ENCODE measurements at places on chromosomes 2 and 18.

DNA sequence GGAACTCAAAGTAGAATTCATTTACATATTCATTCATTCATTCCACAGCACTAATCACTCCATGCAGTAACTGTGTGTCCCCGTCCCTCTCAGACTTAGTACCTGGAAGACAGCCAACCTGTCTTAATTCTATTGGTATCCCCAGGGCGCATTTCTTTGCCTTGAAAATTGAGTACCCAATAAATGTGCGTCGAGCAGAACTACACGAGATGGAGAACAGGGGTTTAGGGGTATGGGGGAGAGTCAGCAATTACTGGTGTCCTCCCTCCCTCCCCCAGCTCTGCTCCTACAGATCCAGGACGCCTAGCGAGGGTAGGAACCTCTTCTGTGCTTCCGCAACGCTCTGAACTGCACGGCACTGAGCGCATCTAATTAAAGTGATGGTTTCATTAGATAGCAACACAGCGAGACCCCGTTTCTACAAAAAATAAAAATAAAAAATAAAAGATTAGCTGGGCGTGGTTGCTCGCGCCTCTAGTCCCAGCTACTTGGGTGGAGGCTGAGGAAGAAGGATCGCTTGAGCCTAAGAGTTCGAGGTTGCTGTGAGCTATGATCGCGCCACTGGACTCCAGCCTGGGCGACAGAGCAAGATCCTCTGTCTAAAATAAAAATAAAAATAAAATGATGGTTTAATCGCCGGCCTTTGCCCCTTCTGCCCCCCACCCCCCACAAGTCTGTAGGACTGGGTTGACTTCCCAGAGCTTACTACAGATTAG lies 614 bp upstream of the FKBP1B start:
- DNase-seq, result peak; percentile 40

- DNase-seq, result no peak
These were observed 117.9 kb downstream of the CDC42EP3 start for GRCh38 chr2:37553411-37554154.

DNA sequence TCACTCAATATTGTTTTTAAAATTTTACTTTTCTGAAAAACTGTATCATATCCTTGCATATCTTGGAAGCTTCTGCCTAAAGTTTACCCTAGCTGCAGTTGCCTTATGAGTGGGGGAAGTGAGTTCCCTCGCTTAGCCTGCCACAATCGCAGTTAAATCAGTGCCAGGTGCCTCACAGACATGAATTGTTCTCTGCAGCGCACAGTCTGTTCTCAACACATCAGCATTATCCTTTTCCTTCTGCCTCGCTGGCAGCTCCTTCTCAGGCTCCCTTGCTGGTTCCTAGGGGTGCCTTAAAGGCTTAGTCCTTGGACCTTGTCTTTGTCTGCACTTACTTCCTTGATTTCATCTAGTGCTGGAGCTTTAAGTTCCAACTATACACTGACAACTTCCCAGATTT lies 132.8 kb downstream of the TTC27 start:
- no peak for DNase-seq

DNA sequence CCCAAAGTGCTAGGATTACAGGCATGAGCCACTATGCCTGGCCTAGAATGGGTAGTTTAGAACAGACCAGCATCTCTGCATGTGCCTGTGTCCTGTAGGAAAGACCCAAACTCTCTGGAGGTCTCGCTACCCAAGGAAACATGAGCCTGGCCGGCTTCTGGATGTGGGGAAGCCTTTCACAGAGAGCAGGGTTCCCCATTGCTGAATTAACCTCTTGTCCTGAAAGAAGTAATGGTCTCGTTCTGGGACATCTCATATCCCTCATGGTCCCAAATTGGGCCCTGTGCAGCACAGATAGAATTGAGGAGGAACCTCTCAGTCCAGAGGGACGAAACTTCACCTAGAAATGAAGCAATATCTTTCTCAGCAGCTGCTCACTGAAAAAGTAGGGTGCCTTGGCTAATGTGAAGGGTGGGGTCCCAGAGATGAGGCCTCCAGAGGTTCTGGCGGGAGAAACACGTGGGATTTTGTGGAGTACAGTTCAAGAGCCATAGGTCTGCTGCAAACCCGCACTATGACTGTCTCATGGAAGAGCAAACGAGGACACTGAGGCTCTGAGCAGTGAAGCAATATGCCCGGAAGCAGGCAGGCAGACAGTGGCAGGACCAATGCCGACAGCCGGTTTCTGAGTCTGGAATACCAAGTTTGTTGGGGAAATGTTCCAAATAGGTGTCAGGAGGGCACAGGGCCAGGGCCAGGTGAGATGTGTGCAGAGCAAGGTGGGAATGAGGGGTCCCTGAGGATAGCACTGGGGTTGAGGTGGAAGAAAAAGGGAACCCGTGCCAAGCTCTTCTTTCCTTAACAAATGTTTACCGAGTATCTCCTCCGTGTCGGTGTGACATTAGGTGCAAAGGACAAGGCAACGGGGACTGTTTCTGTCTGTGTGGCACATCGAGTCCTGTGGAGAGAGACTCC lies 121.0 kb upstream of the TWIST2 start:
- DNase-seq, result no peak

DNA sequence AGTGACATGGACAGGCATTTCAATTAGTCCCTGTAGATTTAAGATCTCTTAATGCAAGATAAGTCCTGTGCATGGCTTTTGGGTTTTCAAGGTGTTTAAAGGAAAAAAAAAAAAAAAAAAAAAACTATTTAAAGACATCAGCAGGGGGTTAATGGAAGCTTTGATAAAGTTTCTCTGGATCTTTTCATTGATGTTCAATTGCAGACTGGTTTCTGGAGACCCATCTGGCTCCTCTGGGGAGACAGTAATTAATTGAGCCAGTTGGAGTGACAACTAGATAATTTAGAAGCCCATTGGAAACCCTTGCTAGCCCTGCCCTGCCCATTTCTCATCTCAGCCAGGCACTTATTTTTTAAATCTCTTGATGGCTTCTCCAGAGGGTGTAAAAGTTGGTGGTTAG lies 98.7 kb downstream of the EPHA4 start:
- no peak for DNase-seq

- no peak for DNase-seq
These were observed 41.9 kb downstream of the TACR1 start for GRCh38 chr2:75157435-75157834.

- DNase-seq, result no peak
These were observed 102.0 kb downstream of the PLA2R1 start for GRCh38 chr2:159960414-159960813.

GRCh38 chr2:168058675-168059074 lies 188.7 kb downstream of the STK39 start:
- DNase-seq, result no peak

DNA sequence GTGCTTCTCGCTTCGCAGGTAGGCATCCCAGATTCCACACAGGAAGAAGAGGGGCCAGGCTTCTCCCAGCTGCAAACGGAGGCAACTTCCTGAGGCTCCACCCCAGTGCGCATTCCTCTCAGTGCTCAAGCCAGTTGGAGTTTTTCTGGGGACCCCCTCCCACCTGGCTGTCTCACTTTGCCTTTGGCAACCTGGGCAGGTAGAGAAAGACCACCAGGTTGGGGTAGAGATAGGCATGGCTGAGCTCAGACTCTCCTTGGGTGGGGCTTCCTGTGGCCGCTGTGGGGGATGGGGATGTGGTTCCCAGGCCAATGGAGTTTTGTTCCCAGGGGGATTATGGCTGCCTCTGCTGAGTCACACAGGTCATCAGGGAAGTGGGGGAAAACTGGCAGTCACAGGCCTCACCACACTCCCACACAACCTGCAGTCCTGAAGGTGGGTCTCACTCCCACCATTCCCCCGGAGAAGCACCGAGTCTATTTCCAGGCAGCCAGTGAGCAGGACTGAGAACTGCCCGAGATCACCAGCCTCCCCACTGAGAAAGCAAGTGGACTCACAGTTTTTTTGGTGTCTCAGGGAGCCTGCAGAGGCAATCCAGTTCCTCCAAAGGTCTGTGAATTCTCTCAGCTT lies 38.1 kb downstream of the SLC39A10 start:
- DNase-seq, result no peak

- no peak for DNase-seq
These were observed 56.1 kb downstream of the HS6ST1 start for GRCh38 chr2:128262315-128263253.

GRCh38 chr2:151422917-151423439 lies 13.3 kb downstream of the RIF1 start:
- DNase-seq, result no peak

DNA sequence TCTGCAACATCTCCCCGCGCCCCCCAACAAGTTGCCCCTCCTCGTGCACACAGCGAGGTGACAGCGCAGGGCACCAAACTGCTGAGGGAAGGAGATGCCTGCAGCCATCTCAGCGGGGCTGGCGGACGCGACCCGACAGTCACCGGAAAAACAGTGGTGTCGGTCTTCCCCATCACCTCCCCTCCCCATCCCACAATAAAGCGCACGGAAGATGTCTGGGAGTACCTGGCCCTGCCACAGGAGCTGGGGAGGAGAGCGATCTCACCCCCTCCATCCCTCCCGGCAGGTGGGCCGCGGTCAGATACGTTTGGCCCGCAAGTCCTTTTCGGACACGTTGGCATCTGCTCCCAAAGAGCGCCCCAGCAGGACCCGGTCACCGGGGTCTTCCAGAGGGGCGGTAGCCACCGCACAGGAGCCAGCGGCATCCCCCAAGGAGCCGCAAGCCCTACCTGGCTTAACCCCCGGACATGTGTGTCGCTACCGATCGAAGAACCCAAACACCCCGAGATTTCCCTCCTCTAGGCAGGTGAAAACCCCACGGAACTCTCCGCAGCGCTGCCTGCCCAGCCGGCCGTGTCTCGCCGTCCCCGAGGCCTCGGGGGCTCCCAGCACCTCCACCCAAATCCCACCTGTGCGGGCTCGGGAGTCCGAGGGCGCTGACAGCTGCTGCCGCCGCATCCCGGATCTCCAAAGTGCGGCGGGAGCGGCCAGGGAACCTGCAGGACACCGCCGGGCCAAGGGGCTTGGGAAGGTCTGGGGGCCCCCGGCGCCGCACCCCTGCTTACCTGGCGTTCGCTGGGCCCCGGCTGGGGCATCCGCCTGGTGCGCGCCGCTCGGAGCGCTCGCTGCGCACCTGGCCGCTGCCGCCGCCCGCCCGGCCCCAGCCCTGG lies 657 bp downstream of the ATP8B1 start:
- DNase-seq, result no peak

DNA sequence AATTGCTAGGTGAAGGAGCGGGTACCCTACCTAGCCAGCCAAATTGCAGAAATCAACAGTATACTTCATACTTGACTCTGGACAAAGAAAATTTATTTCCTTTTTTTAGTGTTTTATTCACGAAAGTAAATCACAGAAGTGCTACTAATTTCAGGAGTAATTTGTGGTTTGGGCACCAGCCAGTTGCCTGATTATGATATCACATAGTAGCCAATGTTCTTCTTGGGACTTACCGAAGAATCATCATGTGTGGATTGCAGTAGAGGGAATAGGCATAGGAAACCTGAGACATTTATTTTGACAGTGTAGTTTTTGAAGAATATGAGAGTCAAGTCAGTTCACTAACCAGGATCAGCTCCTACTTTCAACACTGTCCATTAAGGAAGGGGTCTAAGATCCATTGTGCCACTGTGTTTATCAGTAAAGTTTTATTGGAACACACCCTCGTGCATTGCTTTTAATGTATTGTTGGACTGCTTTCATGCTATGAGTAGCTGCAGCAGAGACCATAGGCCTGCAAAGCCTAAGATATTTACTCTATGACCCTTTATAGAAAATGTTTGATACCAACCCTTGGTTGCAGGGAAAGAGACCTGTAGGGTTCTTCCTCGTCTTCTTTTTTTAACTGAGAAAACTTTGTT lies 32.1 kb downstream of the TNFRSF11A start:
- no peak for DNase-seq

GRCh38 chr18:77042583-77042982 lies 90.0 kb downstream of the MBP start:
- no peak for DNase-seq

DNA sequence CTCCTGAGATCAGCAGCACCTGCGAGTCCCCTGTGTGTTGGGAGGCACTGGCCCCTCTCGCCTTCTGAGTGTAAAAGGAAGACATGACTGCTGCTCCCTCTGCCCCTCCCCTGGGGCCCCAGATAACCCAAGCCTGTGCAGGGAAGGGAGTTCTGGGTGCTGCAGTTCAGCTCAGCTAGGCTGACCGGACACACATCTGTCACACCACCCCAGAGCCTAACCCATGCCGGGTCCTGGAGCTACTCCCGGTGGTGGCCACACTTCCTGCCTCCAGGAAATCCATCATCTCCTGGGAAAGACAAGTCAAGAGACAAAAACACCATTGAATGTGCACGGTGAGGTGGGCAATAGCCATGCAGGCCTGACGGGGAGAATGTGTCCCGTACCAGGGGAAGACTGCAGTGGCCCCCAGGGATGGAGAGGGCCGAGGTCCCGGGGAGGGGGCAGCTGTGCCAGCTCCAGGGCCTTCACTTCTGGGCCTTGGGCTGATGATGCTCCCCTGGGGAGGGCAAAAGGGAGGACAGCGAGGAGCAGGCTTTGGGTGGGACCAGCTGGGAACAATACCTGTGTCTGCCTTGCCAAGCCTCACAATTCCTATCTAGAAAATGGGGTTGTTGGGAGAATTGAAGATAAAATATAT lies 210.6 kb downstream of the TFCP2L1 start:
- peak; percentile 17 for DNase-seq

DNA sequence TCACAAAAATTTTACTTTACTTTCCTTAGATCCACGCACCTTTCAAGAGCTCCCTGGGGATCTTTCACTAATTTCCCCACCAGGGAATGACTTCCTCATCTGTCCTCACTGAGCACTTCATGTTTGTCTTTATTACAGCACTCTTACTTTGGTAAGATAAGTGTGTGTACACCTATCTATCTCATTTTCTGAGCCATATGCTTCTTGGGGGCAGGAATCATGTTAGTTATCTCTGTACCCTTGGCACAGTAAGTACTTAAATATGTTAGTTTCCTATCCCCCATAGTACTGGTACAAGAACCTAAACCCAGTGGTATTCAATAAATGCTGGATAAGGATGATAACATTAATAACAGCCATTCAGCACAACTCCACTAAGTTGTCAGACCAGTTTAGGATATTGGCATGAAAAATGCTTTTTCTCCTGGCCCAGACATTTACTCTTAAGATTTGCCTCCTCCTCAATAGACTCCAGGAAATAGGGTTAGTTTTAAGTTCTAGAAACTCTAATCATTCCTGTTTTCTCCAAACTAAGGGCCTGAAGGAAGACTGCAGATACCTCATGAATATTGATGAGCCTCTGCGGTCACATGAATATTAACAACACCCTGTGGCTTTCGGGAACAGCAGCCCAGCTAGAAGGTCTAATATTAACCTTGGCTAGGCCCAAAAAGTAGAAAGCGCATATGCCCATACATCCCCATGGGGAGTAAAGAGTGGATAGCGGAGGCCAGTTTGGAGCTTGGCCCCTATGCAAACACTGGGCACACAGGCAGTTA lies 38.2 kb downstream of the NHEJ1 start:
- DNase-seq, result no peak
